PC-3 (cell line): ENCODE measurements at places on chromosomes 2 and 18.

GRCh38 chr2:15916336-15916735 is 24.0 kb upstream of the MYCN start:
- no peak for DNase-seq

GRCh38 chr18:78352910-78353309 is 626.7 kb upstream of the SALL3 start:
- no peak for DNase-seq

GRCh38 chr2:190554357-190555006 is 20.0 kb upstream of the NEMP2 start:
- no peak for DNase-seq

DNA sequence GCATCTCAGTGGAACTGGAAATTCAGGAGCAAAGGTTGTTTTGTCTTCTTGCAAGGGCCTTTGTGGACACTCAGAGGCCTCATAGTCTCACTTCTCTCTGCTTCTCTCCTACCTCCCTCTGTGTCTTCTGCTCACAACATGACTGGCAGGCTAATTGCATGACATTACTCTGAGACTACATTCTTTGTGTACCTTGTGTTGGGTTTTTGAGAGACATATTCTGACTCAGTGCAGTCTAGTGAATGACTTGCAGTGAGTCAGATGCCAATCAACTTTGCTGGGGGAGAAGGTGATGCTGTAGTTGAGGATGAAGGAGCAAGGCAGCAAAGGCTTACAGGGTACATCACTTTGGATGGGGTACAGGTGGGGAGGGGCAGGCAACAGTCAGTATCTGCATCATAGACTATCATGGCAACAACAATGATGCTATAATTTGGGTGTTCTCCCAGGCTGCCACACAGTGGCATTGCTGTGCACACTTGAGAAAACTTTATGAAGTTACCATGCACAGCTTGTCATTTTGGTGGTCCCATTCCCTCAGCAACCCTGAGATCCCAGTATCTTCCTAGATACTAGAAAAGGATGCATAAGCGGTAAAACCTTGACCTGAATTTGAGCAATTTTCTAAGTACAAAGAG is 69.3 kb upstream of the SLC16A14 start:
- peak; percentile 92 for DNase-seq

DNA sequence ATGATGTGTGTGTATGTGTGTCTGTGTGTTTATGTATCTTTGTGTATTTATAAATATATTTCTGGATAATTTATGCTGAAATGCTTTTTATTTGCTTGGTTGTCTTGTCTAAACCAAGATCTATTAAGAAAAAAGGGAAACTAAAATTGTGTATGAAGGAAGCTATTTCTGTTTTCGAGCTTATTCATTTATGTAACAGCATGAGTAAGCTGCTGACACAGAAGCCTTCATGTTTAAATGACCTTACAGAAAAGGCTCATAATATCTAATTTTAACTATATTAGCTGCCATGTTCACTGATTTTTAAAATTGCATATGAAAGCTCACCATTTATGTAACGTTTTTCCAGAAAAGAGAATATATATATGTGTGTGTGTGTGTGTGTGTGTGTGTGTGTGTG is 392.8 kb downstream of the PTH2R start:
- no peak for DNase-seq

DNA sequence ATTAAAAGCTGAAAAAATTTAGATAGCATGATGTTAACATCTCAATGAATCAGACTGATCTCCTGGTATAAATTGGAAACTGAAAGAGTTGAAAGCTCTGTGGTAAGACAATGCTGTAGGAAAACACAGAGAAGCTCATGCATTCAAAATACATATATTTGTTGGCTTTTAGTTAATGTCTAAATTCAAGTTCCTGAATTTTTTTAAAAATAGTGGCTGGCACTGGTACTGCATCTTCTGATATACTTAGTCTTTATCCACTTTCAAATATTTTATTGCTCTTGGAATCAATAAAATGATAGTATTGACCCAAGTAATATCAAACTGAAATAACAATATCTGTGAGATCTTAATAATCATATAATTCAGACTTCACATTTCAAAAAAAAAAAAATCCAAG is 151.4 kb upstream of the FIGN start:
- DNase-seq = peak; percentile 10

DNA sequence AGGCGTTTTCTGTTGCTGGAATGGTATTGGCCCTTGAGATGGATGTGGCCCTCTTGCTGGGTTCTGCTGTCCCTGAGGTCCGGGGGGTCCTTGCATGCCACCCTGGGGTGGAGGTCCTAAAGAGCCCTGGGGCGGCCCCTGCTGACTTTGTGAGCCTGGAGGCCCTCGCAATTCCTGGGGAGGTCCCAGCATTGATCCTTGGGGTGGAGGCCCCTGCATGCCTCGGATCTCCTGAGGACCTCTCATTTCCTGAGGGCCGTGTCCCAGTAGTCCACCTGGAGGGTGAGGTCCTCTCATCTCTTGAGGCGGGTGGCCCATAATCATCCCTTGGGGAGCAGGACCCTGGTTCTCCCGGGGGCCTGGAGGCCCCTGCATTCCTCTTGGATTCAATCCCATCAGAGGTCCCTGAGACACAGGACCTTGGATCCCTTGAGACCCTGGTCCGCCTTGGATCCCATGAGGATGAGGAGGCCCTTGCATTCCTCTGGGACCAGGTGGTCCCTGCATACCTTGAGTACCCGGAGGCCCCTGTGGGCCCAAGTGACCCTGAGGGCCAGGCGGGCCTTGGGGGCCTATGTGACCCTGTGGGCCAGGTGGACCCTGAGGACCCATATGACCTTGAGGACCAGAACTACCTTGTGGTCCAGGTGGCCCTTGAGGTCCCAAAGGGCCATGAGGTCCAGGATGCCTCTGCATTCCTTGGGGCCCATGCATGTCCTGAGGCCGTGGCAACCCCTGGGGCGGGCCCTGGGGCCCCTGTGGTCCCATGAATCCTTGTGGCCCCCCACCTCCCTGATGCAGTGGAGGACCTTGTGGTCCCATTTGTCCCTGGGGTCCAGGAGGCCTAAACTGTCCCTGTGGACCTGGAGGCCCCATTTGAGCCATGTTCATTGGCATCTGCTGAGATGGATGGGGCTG is 18.3 kb downstream of the SFT2D3 start:
- no peak for DNase-seq

DNA sequence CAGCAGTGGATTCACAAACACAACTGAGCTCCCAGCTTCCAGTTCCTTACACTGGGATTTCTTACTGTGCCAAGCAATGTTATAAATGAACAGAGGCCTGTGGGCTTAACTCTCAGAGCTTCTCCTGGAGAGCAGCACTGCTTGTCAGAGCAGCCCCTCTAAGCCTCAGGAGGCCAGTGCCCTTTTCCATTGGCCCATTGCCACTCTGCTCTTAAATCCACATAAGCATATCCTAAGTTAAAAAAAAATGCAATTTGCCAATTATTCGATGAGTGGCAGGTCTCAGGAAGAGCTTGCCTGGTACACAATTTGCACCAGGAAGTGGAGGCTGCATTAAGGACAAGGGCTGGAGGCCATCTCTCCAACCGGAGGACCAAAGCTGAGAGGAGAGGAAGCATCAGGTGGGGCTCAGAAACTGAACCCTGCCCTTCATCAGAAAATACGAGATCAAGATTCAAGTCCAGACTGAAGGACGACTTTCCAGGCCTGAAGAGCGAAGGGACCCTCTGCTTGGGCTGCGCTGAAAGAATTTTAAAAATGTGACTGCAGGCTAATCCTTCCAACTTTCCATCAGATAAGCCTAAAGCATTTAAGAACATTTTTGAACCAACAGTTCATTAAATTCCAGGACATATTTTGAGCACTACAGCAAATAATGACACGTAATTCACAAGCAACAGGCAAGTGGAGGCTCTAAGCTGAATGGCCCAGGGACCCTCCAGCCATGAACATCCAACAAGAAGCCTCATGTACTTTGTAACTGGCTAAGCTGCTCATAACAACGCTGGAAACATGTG is 28.4 kb upstream of the PXDN start:
- no peak for DNase-seq

DNA sequence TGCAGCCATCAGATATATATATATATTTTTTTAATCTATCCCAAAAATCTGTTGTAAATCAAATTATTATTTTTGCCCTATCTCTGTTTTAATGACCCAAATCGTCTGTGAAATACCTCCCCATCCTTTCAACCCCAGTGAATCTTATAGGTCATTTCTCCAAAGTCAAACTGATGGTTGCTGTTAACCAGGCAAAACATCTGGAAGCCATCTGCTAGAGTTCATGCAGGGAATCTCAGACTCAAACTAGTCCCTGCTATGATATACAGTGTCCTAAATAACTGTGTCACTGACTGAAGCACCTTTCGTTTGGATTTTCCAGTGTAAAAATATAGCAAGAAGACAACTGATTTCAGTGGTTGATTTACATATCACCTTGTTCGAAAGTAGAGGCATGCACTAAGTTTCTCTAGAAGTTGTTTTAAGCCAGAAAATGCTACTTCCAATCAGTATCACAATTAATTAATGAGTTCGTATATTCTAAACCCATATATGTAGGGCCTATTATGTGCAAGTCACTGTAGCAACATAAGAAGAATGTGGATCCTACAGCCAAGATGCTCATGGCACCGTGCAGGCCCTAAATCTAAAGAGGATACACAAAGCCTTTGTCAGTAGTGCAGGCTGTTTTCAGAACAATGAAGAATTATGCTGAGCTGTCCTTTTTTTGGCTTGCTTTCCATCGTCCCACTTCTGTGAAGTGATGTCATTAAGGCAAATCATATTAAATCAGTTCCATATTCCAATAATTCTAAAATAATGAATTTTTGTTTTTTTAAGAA is 566.0 kb downstream of the STK39 start:
- no peak for DNase-seq

DNA sequence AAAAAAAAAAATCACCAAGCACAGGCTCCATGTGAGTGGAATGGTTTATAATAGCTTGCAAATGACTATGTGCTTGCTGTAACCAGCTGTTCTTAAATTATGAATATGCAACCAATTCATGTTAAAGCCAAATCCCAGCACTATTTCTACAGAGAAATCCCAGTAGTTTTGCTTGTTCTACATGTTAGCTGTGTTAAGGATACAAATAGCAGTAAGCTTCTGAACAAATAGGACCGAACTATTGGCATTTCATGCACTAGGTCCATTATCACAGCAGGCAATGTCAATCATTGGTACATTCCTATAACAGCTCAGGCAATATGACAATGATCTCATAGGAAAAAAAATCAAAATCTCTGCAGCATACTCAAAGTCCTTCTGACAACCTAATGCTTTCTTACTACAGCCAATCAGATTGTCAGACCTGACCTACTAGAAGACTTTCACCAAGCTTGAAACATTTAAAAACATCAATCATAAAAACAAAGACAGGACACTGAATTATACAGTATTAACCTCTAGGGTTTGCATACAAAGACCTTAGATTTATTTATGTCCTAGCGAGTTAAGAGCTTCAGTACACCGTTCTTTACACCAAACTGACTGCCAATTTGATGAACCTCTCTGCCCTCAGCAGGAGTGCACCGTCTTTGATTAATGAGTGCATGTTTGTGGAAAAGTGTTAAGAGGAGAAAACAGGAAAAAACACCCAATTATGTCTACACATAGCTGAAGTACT is 6.4 kb downstream of the BAZ2B start:
- DNase-seq = no peak

DNA sequence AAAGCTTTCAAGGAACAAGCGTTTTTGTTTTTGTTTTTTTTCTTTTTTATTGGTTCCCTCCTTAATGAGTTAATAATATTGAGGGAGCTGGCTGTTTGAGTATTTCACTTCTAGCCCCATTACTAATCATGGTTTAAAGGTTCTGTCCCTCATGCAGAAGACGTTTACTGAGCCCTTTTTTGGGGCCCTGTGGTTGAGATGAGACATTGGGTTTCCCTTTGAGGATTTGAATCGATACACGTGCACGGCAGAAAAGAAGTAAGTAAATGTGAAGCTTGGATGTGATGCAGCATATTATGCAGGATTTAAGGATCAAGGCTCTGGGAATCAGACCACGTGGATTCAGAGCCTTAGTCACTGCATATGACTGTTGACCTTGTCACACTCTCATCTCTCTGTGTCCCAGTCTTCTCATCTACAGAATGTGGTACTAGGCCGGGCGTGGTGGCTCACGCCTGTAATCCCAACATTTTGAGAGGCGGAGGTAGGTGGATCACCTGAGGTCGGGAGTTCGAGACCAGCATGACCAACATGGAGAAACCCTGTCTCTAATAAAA is 1.0 kb upstream of the CHST10 start:
- DNase-seq = peak; percentile 42
